Effector CD8-positive, alpha-beta T cell (primary cell): ENCODE measurements at places on chromosomes 6 and 20.
A peak's percentile ranks its signal among the peaks of the same experiment; 100 is the strongest.

GRCh38 chr20:13639150-13639497, 392 bp upstream of the TASP1 start:
- DNase-seq = no peak

DNA sequence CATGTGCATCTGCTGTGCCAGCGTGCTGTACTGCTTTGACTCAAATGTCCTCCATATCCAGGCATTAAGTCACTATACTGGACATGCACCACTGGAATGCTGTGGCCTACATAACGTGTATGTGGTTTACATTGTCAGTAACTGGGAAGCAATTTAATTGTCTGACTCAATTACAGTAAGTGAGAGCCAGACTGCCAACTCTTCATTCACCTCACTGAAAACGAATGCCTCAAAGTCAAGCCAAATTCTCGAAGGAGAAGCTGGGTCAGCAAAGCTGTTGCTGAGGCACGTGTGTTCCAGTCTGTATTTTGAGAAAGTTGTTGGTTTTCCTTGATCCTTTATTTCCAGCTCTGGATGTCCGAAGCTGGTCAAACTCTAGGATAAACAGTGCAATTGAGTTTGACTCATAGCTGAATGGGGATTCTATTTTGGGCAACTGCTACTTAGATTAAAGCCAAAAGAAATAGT, 534.3 kb downstream of the COL12A1 start:
- no peak for DNase-seq

DNA sequence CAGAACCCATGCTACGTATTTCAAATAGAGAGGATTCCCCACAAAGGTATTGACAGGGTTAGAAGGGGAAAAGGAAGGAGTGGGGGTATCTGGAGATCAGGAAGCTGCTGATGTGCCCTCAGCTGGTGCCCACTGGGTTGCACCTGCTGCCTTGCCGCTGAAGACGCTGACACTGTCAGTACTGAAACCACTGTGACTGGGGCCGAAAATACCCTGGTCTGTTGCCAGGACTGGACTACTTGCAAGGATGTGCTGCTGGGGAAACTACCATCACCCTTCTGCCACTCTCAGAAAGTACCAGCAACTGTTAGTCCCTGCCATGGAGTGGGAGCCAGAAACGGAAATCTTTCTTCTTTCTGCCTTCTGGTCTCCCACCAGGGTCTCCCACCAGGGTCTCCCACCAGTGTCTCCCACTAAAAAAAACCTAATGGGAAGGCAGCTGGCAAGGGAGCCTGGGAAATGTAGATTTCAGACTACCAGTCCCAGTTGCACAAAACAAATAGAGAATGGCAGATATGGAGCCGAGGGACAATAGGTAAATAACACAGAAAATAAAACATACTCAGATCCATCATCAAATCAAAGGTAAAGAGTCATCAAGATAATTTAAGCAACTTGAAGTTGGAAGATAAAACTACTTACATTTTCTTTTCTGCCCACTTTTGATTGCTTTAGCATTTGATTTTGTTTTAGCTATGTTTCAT, 204.8 kb downstream of the TPBG start:
- no peak for DNase-seq

DNA sequence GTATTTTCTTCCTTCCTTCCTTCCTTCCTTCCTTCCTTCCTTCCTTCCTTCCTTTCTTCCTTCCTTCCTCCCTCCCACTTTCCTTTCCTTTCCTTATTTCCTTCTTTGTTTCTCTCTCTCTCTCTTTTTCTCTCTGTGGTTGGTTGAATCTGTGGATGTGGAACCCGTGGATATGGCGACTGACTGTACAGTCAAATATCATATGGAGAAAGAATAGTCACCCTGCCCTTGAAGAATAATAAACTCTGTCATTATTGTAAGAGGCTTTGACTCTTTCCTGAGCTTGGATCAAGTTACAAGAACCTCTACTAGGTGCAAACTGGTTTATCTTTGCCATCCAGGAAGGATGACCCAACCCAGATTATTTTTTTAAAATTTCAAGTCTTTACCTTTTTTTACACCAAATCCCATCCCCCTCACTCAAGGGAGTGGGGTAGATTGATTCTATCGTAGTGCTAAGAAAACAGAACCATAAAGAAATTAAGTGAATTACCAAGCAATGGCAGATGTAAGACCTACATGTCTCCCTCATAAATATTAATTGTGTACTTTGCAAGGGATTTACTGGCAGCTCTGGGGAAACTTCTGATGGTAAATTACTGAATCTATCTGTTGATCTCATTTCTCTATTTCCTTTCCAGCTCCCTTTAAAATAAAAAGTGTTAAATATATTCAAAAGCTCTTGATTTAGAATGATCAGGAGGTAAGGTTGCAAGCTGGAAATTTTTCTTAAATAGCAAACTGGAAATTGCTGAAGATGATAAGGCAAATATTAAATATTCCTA, 667.5 kb downstream of the UTRN start:
- no peak for DNase-seq

DNA sequence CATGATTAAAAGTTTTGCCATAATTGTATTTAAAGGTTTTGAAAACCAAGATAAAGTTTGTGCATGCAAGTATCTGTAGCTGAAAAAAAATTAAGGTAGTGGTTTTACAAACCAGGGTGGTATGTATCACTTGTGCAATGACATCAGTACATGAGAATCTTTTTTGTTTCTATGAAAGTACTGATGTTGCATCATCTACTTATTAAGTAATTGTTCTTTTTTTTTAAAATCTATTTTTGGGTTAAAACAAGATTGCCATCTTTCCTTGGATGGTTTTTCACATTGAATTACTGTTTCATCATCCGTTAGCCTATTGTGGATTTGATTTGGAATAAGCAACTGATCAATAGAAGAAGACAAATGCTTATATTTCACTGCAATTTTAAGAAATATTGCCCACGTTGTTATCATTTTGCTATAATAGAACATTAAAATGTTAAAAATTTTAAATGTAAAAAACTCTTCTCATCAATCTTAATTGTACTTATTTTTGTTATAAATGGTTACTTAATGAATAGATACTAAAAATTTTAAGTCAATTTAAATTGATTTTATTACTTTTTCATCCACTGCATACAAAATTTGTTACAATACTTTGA, 39.8 kb upstream of the TAGAP start:
- no peak for DNase-seq

GRCh38 chr6:30882759-30883684, 1.3 kb upstream of the DDR1 start:
- DNase-seq = peak; percentile 12

DNA sequence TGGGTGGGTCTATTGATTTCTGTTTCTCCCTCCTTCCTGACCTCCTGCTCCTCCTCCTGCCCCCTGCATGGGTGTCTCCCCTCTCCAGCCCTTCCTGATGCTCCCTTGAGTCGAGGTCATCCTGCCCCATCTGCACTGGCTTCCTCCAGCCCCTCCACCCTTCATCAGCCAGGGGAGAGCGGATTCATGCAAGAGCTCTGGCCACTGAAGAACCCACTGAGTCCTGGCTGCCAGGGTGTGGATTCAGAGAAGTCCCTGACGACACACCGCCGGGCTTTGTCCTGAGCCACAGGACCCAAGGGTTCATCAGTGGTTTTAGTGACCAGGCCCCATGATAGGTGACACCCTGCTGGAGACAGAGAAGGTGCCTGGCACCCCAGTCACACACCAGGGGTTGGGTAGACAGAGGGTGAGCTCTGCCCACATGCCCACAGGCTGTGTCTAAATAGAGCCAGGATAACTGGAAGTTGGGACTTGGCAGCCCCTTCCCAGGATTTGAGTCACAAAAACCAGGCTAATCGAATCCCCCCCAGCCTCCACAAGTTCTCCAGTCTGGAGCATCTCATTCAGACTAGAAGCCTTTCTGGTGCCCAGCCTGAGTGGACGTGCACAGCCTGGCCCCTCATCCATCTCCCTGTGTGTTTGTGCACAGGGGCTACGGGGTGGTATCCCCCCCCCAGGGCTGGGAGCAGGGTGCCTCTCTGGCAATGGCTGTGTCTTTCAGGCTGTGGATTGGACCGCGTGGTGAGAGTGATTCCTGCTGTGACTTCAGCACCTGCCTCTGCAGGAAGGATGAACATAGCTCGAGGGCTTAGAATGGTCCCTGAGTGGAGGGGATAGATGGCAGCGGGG, 1.2 kb downstream of the GFRA4 start:
- DNase-seq = no peak

- DNase-seq = no peak
Measured at GRCh38 chr20:53773792-53774401, 180.3 kb upstream of the ZNF217 start.

DNA sequence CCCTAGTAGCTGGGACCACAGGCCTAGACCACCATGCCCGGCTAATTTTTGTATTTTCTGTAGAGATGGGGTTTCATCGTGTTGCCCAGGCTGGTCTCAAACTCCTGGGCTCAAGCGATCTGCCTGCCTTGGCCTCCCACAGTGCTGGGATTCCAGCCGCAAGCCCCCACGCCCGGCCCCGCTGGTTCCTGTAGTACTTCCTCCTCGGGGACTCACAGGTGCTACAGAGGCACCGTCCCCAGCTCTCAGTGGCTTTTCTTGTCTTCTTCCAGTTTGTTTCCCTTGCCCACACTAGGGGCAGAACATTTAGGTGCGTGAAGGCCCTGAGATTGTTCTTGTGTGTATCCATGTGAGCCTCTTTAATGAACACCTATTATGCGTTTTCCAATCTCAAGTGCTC, 773 bp upstream of the ZBP1 start:
- DNase-seq = no peak

DNA sequence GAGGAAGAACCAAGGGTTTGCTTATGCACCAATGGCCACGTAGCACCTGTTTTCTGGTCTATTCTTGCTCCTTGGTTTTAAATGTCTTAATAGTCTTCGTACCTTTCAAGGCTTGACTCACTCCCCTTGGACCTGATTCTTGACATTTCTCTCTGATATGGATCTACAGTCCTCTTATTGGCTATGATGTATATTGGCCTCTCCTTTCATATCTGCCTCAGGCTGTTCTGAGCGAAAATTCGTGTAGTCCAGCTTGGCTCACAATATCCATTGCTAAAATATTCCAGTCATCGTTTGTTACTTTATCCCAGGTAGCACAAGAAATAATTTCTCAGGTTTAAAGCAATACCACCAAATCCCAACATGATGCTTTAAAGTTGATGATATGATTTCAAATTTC, 59.6 kb downstream of the MYB start:
- no peak for DNase-seq

GRCh38 chr20:64101731-64102621, 5.4 kb downstream of the NPBWR2 start:
- DNase-seq = peak; percentile 52

- no peak for DNase-seq
Measured at GRCh38 chr6:44257753-44258324, 511 bp upstream of the SLC35B2 start.

GRCh38 chr20:51350941-51351631, 191.4 kb downstream of the NFATC2 start:
- no peak for DNase-seq

- DNase-seq = no peak
Measured at GRCh38 chr20:51802170-51802751, at the start of gene SALL4. SALL4 (minus strand) TSS chr20:51802521; CDS start chr20:51802408, 113 bp downstream.
